Activated CD4-positive, alpha-beta T cell treated with anti-CD3 and anti-CD28 coated beads, Interleukin-2, Interleukin-4, amounts not matched to agents 100 ng/mL and 50 ng/mL, durations not matched to agents 16 hours and 8 hours (primary cell): ENCODE measurements at places on chromosomes 5 and 9.

DNA sequence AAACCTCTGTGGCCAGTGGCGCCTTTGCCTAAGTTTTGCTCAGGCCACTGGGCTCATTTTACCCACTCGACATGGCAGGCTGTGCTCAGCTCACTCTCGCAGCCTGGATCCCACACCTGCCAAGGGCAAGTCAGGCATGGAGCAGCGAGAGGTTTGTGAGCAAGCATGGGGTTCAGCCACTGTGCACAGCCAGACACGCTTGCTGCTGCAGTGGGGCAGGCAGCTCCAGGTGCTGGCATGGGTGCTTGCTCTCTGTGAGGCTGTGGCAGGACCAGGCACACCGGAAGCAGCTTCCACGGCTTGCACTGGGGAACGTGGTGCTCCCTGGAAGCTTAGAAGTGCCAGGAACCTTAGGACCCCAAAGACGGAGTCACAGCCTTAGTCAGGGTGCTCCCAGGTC lies 470.1 kb downstream of the CDH9 start:
- no peak for DNase-seq

- no peak for DNase-seq
Observed at GRCh38 chr5:133559960-133560359, 52.4 kb downstream of the FSTL4 start.

GRCh38 chr5:93299681-93300308 lies 281.2 kb downstream of the NR2F1-AS1 start:
- no peak for DNase-seq

- peak; percentile 28 for DNase-seq
Observed at GRCh38 chr9:69822116-69822750, 1.6 kb downstream of the CFAP95 start.

DNA sequence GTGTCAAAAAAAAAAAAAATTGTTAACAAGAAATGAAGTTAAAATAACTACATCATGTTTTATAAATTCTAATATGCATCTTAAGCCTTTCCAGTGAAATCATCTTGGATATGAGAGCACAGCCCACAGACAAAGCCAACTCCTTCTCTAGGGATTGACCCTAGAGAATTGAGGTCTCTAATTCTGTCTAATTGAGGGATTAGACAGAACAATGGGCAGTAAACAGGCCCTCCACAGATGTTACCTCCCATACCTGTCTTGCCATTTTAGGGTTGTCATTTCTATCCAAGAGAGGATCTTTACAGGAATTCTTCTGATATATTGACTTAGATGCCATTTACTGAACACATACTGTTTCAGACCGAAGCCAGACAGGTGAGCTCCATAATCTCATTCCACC lies 42.3 kb downstream of the NSG2 start:
- no peak for DNase-seq

- no peak for DNase-seq
Observed at GRCh38 chr9:86405086-86405491, 50.9 kb upstream of the TUT7 start.

GRCh38 chr5:154520861-154521453 lies 42.9 kb upstream of the HAND1 start:
- no peak for DNase-seq

- no peak for DNase-seq
Observed at GRCh38 chr5:166768536-166768935, 1522.9 kb upstream of the WWC1 start.

- DNase-seq: no peak
Observed at GRCh38 chr5:135564331-135564730, 14.5 kb downstream of the CXCL14 start.

DNA sequence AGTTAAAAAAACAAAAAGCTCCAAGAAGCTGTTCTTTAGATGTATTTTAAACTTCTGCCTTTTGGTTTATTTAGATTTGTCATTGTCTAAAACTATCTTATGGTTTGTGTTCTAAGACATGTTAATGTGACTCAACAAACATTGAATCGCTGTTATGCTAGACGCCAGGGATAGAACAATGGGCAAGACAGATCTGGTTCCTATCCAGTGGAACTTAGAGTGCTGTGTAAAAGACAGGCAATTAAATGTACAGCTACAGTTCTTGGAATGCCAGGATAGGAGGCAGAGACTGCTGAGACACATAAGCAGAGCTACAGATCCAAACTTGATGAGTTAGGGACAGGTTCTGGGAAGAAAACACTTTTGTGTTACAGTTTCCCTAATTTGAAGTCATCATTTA lies 22.4 kb downstream of the LYRM7 start:
- no peak for DNase-seq

DNA sequence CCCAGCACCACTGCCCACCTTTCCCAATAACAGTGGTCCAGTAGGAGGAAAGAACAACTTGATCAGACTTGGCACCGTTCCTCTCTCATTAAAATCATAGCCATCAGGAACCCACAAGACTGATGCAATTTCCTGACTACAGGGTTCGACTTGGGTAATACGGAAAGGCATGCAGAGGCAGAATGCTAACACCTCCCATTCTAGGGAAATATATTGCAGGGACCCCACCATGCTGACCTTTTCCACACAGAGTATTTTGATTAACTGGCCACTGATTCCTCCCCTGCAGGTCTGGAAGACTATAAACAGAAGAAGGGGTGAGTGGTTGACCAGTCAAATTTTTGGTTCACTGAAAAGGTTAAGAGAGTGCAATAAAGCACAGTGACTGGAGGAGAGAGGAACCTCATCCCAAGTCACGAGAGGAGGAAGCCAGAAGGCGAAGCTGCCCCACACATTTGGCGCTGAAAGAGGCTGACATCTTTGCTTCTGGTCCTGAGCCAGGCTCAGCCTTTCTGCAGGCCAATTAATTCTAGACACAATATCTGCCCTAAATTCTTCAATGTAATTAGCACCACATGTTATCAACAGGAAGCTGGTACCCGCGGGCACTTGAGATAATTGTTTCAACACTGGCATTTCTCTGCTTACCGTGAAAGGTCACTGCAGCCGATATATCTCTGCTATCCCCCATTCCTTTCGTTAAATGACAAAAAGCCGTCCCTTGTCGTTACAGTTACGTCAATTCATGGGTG lies 64.7 kb upstream of the SPOCK1 start:
- no peak for DNase-seq

DNA sequence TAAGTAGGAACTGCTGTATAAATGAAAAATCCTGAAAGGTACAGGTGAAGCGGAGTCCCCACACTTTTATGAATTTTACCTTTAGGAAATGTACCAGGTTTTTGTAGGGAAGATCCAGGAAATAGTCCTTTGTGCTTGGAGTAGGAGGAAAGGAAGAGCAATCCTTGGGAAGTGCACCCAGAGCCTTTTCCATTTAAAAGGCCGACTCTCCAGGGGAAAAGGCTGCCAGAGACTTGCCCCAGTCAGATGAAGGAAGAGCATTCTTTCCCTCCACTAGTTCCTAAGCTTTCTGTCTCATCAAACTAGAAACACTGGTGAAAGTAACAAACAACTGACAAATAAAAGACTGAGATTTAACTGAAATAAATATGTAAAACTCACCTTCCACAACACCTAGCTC lies 779.4 kb upstream of the CDH6 start:
- no peak for DNase-seq

- DNase-seq: no peak
Observed at GRCh38 chr9:131743096-131743495, 3.2 kb upstream of the RAPGEF1 start.

- no peak for DNase-seq
Observed at GRCh38 chr9:94666364-94667099, 27.2 kb upstream of the FBP1 start.

DNA sequence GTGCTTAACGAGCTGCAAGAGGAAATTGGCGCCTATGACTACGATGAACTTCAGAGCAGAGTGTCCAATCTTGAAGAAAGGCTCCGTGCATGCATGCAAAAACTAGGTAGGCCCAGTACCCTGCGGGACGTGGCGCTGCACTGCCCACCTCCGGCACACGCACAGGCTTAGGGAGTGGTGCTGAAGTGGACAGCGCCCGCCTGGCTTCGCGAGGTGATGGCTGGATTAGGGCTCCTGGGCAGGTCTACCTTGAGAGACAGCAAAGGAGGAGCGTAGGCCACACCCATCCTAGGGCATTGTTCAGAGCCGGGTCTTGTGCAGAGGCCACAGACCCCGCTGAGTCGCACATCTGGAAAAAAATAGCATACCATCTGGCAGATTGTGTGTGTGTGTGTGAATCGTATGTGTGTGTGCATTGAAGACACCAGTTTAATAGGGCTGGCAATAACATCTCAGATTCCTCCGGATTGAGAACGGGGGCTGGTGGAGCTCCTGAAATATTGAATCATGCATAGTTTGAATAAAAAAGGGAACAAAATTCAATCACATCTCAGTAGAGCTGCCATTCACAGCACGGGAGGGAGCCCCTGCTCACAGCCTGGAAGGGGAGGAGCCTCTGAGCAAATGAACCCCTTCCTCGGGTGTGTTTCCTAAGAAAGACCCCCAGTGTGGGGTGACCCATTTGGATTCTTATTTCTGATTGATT lies 11.1 kb downstream of the OLFM1 start:
- no peak for DNase-seq

GRCh38 chr5:59615272-59615671 lies 278.3 kb downstream of the PDE4D start:
- DNase-seq: no peak

DNA sequence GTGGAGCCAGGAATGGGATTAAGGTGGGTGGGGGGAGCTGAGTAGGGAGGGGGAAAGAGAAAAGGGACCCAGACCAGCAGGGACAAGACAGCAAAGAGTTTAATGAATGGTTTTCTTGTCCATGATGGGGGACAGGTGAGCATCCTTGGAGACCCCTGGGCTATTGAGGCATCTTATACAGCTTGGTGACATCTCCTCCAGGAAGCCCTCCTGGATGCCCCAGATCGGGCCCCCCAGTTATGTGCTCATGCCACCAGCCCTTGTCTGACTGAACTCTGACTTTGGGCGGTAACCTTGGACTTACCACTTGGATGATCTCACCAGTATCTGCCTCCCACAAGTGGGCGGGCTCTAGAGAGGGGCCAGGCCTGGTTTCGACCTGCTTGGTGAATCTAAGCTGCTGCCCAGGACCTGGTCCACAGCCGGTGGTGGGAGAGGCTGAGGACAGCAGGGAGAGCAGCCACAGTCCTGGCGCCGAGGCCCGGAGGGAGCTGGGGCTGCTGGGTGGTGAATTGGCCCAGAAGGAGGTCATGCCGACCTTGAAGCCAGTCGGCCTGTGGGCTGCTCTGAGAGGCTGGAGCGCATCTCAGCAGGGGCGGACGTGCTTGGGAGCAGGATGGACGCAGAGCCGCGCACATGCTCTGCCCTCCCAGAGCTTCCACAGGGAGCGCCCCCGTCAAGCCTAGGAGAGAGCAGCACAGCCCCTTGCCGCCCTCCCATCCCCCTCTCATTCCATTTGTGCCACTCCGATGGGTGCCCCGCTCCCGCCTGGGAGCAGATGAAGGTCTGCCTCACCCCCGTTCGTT lies 36.2 kb downstream of the UNC5A start:
- no peak for DNase-seq

DNA sequence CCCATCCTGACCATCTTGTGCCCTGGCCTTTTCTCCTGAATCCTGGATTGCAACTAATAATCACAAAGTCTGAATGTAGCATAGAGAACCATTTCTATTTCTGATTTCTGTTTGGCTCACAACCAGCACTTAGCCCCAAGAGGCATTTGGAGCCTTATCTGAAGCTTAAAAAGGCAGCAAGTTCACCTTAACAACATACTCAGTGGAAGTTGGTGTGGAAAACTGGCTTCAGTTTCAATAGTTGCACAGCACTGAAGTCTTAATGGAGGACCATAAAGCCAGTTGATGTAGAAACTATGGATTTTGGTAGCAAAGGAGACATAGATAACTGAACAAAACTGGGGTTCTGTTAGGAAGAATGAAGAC lies 574.1 kb downstream of the PSAT1 start:
- no peak for DNase-seq

DNA sequence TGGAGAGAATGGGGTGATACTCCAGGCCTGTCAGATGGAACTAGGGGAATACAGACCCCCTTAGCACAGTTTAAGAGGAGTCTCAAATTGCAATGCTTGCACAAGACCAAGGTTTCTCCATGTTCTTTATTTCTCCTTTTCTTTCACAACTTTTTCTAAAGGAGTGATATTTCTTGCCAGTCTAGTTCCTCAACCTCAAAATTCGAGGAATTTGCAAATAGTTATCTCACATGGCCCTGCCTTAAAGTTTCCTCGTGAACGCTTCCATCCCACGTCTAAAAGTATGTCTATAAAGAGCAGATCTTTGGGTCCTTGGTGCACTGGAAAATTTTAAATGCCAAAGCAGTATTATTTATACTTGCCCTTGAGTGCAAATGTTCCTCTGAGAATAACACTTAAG lies 373.8 kb upstream of the KLF4 start:
- no peak for DNase-seq

DNA sequence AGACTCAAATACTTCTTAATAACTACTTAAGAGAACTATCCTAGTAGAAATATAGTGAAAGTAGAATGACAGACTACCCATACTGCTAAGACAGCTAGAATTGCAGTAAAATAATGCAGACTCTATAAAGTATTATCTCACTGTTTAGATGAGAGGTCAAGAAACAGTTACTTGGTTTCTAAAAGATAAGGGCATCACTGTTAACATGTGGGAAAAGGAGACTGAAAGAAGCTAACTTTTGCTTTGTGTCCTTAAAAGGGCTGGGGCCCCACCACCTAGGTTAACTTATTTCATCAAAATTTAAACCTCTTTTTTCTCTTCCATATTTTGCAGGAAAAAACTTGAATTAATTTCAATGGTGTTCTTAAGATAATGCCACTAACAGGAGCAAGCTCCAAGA lies 204.3 kb downstream of the CNTLN start:
- DNase-seq: no peak

- DNase-seq: no peak
Observed at GRCh38 chr9:7103367-7103766, 345.6 kb downstream of the KDM4C start.

DNA sequence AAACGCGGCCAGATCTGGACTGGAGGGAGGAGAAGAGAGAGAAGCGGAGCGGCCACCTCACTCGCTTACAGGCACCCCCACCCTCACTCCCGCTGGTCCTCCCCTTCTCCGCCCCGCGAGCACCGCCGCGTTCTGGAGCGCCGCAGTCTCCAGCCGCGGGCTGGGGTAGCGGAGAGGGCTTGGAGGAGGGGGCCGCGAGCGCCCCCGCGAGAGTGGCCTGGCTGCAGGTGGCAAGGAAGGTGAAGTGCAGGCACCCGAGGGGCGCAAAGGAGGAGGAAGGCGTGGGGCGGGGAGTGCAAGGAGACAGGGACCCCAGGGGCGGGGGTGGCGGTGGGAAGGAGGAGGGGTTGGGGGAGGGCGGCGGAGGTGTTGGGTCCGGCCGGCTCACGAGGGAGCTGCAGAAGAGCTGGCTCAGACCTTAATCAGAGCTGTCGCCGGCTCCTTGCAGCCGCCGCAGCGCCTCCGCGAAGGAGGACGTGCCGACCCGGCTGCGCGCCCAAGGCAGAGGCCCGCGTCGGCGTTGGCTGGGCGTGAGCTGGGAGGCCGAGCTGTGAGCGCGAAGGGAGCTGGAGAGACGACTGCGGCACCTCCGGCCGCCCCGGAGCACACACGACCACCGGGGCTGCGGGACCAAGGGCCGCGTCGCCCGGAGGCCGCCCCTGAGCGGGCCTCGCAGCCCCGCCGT lies at the start of gene DMRT3:
Gene DMRT3 (plus strand): TSS at position 398 of the 685 bp plus-strand sequence. CDS start 347 bp downstream, outside the sequence.
- no peak for DNase-seq

GRCh38 chr9:107744873-107745272 lies 255.3 kb upstream of the KLF4 start:
- DNase-seq: no peak

GRCh38 chr5:167797933-167798332 lies 493.5 kb upstream of the WWC1 start:
- DNase-seq: no peak
